Smooth muscle cell of the umbilical artery (primary cell): ENCODE measurements at places on chromosomes 11 and 22. TPM values are rescaled to one million over a fixed set of nuclear protein-coding genes. Genes with fewer than 3 reads are reported as not detected.

The MPPED2 gene
- total RNA-seq, result not detected in 2 replicates

The C11orf87 gene
- total RNA-seq, result under 0.01 and 0.23 TPM in 2 replicates

The PDGFD gene
- total RNA-seq, result 0.83 and 3.0 TPM in 2 replicates

The TREH gene
- total RNA-seq, result not detected in 2 replicates

The POU2AF1 gene
- not detected in 2 replicates for total RNA-seq

The RPS6KB2 gene
- 34.6 and 38.0 TPM in 2 replicates for total RNA-seq

The KCNK4 gene
- not detected in 2 replicates for total RNA-seq

The MPZL3 gene
- total RNA-seq, result 0.89 and 1.1 TPM in 2 replicates

The GRIK4 gene
- under 0.01 and 0.05 TPM in 2 replicates for total RNA-seq

The CHRDL2 gene
- total RNA-seq, result not detected in 2 replicates

The CD6 gene
- not detected in 2 replicates for total RNA-seq

The CRYBB2 gene
- total RNA-seq, result not detected in 2 replicates

The MUC5B gene
- not detected in 2 replicates for total RNA-seq

The VPS26B gene
- 36.5 and 58.4 TPM in 2 replicates for total RNA-seq

The ARFGAP2 gene
- total RNA-seq, result 103 and 125 TPM in 2 replicates

The NRXN2 gene
- total RNA-seq, result 0.30 and 6.4 TPM in 2 replicates

The OR51E2 gene
- total RNA-seq, result 0.59 and 1.8 TPM in 2 replicates

The MS4A12 gene
- total RNA-seq, result not detected in 2 replicates

The TRPM5 gene
- not detected in 2 replicates for total RNA-seq

The IGF2 gene
- under 0.01 and 1.5 TPM in 2 replicates for total RNA-seq

The ANKK1 gene
- total RNA-seq, result not detected in 2 replicates

The TMEM191B gene
- total RNA-seq, result under 0.01 and 0.97 TPM in 2 replicates

The OR10G6 gene
- not detected in 2 replicates for total RNA-seq

The FZD4 gene
- total RNA-seq, result 6.0 and 9.5 TPM in 2 replicates

The INS gene
- not detected in 2 replicates for total RNA-seq

The NRGN gene
- total RNA-seq, result 0.28 TPM in 1 of 2 replicates, not detected in the other

The BTG4 gene
- not detected in 2 replicates for total RNA-seq

The GGT1 gene
- total RNA-seq, result 5.4 and 6.5 TPM in 2 replicates

The OR52A1 gene
- total RNA-seq, result not detected in 2 replicates

The OR8D4 gene
- not detected in 2 replicates for total RNA-seq

The CTSW gene
- total RNA-seq, result not detected in 2 replicates

The RAC2 gene
- total RNA-seq, result 3.3 and 16.2 TPM in 2 replicates

The TECTA gene
- under 0.01 and 0.18 TPM in 2 replicates for total RNA-seq

The FGF19 gene
- not detected in 2 replicates for total RNA-seq

The OR8G1 gene
- not detected in 2 replicates for total RNA-seq

The SMIM35 gene
- total RNA-seq, result not detected in 2 replicates

The SLC15A3 gene
- 4.0 and 5.6 TPM in 2 replicates for total RNA-seq
